Fibroblast of skin of right quadriceps (primary cell): ENCODE measurements at places on chromosomes 7 and 10.

GRCh38 chr7:122290476-122290875 is 14.1 kb downstream of the FEZF1 start:
- DNase-seq: no peak

DNA sequence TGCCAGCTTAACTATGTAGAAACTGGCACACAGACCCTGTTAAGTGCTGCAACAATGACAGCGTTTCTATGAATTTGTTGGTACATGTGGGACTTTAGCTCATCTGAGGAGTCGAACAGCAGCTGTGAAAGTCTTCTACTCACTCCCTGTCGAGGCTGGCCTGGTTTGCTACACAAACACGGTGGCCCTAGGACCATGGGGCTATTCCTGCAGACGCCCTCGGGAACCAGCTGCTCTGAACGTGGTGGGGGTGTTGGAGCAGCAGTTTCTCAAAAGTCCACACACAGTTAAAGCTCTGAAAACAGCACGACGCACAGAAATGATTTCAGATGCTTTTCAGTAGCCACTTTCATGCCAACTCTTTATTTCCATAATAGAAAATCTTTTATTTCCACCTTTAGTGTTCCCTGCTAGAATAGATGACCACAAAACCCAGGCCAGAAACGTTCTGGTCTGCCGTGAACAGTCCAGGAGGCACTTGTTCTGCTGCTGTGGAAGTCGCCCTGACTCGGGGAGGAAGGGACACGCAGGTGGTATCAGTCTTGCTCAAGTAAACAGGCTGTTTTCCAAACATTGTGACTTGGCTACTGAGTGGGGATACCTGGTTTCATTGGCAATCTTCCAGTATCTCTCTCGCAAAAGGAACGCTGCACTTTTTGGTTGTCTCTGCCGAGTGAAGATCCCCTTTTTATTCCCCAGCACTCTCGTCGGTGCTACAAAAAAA is 21.5 kb downstream of the GUSB start:
- no peak for DNase-seq

- no peak for DNase-seq
Observed at GRCh38 chr10:6047847-6048246, 14.3 kb downstream of the IL2RA start.

GRCh38 chr7:40551685-40552576 is 417.1 kb downstream of the SUGCT start:
- peak; percentile 84 for DNase-seq

DNA sequence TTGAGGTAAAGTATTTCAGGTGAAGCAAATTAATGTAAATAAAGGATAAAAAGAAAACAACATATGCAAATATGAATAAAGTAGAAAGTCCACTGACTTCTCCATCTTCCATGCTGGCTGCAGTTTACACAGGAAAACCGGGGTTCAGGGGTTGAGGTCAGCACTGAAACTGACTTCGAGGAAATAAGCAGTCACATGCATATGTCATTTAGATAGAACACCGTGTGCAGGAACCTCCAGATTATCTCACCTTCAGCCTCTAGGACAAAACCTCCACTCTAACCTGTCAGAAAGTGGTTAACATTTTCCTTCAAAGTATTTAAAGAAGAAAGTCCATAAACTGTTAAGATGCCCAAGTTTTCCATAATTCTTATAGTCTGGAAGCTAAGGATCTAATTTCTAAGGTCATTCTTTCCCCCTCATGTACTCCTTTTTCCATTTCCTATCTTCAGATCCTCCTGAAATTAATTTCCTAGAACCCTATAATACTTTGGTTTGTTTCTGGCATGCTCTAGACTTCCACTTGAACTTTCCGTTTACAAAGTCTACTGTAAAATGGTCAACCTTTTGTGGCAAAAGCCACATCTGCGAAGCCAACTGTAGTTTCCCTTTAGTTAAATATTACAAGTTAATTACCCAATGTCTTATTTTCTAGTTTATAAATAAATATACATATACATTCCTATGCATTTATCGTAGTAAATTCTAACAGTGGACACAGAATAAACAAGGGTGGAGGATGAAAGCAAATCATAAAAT is 173.3 kb downstream of the RAPGEF5 start:
- no peak for DNase-seq

- DNase-seq: no peak
Observed at GRCh38 chr10:49569031-49569631, 30.2 kb upstream of the ERCC6 start.

DNA sequence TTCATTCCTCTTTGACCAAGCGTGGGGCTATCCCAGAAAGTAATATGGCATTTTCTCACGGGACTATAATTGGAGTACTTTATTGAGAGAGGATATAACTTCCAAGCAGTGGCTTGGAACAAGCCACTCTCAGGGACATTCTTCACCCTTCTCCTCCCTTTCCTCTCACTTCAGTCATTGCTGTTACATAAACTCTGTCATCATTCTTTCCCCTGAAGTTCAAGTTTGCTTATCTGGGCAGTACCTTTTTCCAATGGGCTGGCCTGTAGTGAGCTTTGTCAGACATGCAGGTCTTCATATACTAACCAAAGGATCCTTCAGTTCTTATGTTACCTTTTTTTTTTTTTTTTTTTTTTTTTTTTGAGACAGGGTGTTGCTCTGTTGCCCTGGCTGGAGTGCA is 58.7 kb upstream of the KMT2E start:
- DNase-seq: no peak

GRCh38 chr7:143375298-143376034 is 5.7 kb upstream of the ZYX start:
- DNase-seq: no peak

GRCh38 chr7:75667938-75668337 is 70.8 kb downstream of the HIP1 start:
- DNase-seq: no peak

GRCh38 chr7:124553502-124553901 is 212.1 kb downstream of the GPR37 start:
- no peak for DNase-seq

- no peak for DNase-seq
Observed at GRCh38 chr7:129851809-129852208, 101.0 kb downstream of the UBE2H start.

DNA sequence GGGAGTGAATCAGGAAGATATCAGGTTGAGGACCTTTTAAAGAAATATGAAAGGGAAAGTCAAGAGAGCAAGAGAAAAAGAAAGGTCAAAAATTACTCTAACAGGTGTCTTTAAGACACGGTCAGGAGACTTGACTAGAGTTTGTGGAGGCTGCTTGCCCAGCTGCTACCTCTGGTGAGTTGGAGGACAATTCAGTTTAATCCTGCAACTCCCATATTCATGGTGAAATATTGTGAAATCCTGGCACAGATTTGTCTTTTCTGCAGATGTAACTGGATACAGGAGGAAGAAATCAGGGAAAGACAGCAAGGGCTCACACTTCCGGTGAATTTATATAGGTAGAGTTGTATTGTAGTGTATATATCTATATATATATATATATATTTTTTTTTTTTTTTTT is 93.5 kb downstream of the AKAP9 start:
- DNase-seq: peak; percentile 32

- peak; percentile 34 for DNase-seq
Observed at GRCh38 chr7:80807166-80807900, 111.5 kb downstream of the SEMA3C start.

DNA sequence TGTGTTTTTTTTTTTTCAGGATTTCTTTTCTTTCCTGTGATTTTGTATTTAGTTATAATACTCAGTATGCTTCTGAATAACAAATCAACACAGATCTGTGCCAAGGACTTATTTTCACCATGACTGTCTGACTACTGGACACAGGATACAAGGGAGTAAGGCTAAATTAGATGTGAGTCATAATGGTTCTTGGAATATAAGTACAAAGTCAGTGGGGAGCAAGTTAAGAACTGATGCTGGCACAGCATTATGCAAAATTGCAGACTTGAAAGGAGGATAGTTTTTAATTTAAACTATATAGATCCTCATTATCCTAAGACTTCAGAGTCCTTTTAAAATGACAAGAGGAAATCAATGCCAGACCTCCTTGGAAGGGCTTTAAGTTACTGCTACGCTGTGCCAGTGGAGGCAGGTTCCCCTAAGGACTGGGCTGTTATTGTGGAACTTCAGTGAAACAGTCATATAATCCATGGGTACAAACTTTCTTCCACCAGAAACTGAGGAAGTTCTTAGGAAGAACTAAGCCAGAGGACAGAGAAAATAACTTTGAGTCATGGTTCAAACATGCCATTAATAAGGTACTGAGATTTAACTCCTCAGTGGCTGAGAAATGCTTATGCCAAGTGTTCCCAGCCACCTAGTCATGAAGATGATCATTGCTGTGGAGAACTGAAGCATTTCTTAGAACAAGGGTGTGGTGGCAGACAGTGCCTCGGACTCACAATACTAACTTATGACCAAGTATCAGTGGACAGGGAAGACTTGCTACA is 531.2 kb downstream of the HTR7 start:
- DNase-seq: peak; percentile 52

GRCh38 chr7:86833360-86833759 is 189.7 kb downstream of the GRM3 start:
- no peak for DNase-seq

GRCh38 chr7:21281193-21281592 is 146.7 kb upstream of the SP4 start:
- DNase-seq: no peak

DNA sequence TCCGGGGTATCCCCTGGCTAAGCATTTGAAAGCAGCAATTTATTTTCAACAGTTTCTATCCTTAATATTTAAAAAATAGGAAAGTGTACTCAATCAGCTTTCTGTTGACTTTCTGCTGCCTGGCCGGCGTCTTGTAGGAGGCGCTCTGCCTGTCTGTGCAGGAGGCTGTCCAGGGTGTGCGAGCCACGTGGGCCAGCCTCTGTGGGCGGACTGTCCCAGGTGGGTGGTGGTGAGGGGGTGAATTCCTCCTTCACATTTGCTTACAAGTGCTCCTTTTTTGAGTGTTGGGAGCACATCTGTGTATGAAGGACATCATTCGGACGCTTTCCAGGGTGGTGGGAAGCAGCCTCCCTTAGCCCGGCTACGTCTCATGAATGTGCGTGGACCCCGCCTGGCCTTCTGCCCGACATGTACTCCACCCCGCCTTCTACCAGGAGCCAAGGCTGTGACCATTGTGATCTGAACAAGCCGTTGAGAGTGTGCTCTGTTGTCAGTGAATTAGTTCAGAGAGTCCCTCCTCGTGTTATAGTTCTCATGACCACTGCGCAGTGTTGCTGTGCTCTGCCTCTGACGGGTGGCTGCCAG is 114.9 kb downstream of the MGMT start:
- DNase-seq: no peak

DNA sequence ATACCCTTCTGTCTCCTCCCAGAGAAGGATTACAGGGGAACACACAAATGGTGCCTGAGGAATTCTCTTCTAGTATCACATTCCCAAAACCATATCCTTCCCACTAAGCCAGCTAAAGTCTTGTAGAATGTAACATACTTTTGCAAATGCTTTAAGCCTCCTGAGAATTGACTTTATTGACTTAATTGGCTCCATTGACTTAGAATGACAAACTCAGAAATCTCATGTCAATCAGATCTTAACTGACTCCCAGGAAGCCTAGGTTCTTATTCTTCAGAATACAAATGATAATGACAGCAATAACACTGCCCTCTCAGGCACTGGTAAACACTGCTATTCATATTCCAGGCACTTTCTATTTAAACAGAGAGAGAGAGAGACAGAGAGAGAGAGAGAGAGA is 356.9 kb upstream of the PRKCQ start:
- no peak for DNase-seq

DNA sequence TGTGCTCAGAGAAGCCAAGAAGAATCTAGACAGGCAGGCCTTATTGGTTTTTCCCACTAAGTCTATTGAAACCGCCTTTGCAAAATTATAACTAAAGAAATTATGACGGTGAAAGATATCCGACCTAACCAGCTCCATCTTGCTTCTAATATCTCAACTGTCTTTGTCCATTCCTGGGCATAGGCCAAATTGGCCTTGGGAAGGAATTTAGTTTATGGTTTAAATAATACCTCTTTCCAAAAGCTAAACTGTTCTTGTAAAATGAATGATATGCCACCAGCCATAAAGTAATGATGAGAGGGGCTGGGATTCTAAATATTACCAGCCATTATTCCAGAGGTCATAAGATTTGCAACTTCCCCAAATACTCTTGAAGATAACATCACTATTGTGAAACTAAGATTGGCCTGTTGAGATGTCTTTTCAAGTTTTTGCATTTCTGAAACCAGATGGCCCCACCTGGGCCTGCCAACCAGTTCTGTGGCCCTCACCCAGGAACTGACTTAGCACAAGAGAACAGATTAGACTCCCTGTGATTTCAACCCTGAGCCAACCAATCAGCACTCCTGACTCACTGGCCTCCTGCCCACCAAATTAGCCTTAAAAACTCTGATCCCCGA is 41.2 kb upstream of the SLC35G1 start:
- no peak for DNase-seq

DNA sequence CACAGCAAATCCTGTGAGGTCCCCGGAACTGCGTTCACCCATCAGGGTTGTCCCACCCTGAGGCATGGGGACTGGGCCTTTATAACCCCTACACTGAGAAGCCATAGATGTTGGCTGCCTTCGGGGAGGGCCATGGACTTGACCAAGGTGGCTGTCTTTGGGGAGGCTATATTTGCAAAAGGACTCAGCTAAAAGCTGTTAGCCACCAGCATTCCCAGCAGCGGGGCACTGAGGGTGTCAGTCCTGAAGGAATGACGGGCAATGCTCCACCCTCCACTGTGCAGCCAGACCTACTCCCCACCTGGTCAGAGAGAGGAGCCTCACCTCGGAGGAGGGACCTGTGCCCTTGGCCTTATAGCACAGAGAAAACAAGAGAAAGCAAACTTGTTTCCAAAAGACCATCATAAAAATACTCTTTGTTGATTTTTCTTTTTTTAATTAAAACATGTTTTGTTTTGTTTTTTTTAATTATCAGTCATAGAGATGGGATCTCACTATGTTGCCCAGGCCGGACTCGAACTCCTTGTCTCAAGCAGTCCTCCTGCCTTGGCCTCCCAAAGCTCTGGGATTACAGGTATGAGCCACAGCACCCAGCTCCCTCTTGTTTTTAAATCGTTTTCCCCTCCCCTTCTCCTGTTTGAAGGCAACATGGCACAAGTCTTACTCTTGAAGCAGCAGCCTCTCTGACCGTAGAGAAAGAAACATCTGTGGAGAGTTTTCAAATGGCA is 26.7 kb upstream of the CUX1 start:
- DNase-seq: no peak

- no peak for DNase-seq
Observed at GRCh38 chr7:34357068-34357467, 300.9 kb upstream of the NPSR1 start.

DNA sequence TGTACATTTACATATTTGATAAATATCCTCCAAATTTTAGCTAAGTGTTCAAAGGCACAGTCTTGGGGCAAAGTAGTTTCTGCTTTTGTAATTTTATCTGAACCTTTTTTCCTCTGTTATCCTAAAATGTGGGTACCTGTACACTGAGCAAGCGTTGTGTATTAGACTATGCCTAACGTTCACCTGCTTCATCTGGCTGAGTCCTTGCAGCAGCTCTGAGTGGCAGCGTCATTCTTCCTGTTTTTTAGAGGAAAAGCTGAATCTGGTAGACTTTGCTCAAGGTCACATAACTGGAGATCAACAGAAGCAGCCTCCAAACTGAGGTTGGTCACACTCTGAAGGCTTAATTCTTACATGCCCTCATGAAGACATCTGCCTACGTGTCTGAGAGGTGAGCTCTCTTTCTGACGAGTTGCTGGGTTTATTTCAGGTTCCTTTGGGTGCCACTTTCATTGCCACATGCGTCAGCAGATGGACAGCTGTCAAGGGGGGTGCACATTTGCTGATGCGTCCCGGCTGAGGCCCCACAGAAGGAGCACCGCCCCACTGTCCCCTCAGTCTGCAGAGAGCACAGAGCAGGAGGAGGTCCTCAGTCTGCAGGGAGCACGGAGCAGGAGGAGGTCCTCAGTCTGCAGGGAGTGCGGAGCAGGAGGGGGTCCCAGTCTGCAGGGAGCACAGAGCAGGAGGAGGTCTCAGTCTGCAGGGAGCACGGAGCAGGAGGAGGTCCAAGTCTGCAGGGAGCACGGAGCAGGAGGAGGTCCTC is 406.5 kb upstream of the SHH start:
- no peak for DNase-seq
